ENCODE measurements at places on chromosomes 16 and 17.

DNA sequence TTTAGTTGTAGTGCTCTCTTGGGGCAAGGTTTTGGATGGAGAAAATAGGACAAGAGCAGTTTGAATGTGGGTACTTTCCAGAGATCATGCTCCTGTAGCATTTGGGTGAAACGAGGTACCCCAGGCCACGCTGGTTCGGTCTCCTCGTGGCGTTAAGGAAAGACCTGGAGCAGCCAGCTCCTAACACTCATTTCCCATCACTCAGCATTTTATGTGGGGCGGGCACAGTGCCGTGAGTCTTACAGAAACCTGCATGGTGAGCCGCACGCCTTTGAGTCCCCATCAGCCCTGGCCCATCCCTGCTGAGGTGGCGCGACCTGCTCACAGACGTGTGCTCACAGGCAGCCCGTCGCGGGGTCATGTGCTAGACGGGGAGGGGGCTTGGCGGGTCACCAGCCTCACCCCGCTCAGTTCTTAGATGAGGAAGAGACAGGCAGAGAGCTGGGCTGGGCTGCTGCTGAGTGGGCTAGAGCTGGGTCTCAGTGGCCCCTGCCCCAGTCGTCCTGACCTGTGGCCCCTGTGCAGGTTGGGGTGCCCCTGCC is 37.3 kb downstream of the TBCD start:
- DNase-seq, result no peak

DNA sequence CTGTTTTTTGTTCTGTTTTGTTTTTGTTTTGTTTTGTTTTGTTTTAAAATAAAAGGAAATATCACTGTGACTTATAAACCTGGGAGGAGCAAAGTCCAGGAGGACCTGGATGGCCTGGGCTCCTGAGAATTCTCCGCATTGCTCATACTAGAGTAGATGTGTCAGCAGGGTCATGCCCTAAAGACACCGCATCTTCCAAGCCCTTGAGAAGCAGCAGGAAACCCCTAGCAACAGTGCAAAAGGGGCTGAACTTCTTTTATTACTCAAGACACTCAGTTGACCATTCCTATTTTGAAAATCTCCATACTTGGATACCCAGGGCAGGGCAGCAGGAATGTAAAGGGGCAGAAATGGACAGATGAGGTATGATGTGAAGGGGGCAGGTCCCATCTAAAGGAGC is 51.8 kb downstream of the SYT17 start:
- DNase-seq, result no peak

DNA sequence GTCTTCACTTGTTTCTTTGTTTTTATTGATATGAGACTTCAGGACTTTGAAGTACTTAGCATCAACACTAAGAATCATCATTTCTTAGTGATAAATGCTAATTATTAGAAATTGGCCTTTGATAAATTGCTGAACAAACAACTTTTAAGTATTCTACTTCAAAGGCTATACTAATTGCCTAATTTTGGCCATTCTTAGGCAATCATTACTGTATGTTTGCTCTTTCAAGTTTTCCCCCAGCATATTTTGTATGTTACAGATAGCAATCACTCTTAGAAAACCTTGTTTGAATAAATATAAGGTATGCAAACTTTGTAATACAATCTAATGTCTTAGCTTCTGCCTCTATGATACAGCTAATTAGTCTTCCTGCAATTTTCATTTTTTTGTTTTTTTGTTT is 46.0 kb downstream of the NQO1 start:
- DNase-seq, result no peak

GRCh38 chr17:77208217-77208808 is 67.5 kb downstream of the SEC14L1 start:
- peak; percentile 12 for DNase-seq

DNA sequence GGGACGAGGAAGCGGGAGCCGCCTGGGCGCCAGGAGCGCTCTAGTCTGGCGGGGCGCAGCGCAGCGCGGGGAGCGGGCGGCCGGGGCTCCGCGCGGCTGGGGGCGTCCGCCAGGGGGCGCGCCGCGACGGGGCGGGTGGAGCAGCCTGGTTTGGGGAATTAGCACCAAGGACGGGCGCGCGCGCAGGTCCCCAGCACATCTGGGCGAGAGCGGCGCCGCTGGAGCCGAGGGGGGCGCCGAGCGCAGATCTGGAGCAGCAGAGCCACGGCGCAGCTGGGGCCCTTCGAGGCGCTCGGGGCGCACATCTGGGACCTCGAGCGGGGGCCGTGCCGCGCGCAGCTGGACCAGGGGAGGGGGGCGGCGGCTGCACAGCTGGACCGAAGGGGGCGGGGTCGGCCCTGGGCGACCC is at the start of gene NXPH3:
Gene NXPH3, plus strand, starts transcription at position 193 of the 409 bp plus-strand sequence. CDS start 349 bp downstream, outside the sequence.
- DNase-seq, result peak; percentile 40

GRCh38 chr17:35241520-35241919 is 1.4 kb upstream of the SLFN5 start:
- DNase-seq, result no peak

All from NCI-H146 (cell line).